SJSA1 (cell line): ENCODE measurements at places on chromosomes 12 and 14. TPM values are rescaled to one million over a fixed set of nuclear protein-coding genes. Genes with fewer than 3 reads are reported as not detected.

DNA sequence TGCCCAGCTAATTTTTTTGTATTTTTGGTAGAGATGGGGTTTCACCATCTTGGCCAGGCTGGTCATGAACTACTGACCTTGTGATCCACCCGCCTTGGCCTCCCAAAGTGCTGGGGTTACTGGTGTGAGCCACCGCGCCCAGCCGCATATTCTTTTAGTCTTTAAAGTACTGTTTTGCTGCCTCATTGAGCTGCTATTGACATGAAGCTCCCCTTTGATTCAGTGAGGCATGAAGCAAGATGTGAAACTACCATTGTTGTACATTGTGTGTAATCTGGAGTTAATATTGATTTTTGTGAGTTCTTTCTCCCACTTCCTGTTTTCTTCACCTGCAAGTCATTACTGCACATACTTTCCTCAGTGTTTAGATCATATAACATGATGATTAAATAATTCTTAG, 80.8 kb downstream of the MNAT1 start:
- DNase-seq: no peak

GRCh38 chr12:26680727-26681455, 152.1 kb downstream of the ITPR2 start:
- DNase-seq: no peak

DNA sequence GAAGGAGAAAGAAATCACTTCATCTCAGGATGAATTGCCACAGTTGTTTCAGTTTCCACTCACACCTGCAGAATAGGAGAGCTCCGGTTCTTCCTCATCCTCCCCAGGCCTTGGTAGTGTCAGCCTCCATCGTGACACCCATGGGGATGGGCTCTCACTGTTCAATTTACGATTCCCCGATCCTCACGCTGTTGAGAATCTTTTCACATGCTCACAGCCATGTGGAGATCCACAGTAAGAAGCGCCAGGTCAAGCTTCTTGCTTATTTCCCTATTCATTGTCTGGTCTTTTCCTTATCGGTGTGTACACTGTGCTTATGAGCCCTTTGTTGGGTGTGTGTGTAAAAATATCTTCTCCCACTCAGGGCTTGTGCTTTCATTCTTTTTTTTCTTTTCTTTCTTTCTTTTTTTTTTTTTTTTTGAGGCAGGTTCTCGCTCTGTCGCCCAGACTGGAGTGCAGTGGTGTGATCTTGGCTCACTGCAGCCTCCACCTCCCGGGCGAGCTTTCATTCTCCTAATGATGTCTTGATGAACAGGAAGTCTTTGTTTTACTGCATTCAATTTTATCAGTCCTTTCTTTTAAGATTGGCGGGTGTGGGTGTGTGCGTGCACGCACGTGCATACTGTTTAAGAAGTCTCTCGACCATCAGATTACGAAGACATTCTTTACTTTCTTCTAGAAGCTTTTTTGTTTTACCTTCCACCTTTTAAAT, 21.5 kb downstream of the RIN3 start:
- no peak for DNase-seq

- DNase-seq: no peak
Measured at GRCh38 chr12:76260390-76260748, 87.8 kb downstream of the BBS10 start.

DNA sequence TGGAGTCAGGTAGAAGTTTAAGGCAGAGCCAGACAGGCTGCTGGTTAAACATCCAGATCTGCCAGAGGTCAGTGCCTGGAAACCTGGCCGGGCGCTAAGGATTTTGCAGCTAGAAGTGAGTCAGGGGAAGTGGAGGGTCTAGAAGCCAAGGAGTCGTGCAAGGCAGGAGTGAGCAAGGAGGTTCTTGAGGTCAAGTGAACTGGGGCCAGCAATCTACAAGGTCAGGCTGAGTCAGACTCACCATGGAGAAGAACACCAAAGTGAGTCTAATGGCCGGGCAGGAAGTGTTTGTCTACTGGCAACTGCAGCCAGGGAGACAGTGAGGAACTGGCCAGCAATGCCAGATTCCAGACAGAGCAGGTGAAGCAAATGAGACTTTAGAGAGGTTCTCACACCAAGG, 628.2 kb downstream of the ETNK1 start:
- DNase-seq: no peak

- no peak for DNase-seq
Measured at GRCh38 chr12:68609998-68610369, 715 bp upstream of the RAP1B start.

- peak; percentile 42 for DNase-seq
Measured at GRCh38 chr12:122859303-122860039, 24.2 kb downstream of the HIP1R start.

DNA sequence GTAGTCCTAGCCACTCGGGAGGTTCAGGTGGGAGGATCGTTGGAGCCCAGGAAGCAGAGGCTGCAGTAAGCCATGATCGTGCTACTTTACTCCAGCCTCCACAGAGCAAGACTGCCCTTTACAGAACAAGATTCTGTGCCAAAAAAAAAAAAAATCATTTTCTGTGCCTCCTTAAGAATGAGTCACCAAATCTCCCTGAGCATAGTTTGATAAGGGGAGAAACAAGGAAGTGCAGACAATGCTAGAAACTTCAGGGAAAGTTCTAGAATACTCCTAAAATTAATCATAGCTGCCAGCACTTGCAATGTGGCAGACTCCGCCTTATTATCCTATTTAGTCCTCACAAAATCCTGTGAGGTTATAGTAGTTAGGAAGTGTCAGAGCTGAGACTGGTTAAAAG, 74.5 kb downstream of the KCNK10 start:
- DNase-seq: no peak

DNA sequence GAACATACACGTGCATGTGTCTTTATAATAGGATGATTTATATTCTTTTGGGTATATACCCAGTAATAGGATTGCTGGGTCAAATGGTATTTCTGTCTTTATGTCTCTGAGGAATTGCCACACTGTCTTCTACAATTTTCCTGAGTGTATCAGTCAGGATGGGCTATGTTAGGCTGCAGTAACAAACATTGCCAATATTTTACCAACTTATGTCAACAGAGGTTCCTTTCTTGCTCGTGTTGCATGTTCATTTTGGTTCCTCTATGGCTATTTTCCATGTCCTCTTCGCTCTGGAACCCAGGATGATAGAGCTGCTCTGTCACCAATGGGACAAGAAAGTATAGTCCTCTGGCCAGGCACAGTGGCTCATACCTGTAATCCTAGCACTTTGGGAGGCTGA, 86.7 kb downstream of the ZNF664 start:
- no peak for DNase-seq

GRCh38 chr12:39464976-39465695, 22.2 kb upstream of the KIF21A start:
- no peak for DNase-seq

DNA sequence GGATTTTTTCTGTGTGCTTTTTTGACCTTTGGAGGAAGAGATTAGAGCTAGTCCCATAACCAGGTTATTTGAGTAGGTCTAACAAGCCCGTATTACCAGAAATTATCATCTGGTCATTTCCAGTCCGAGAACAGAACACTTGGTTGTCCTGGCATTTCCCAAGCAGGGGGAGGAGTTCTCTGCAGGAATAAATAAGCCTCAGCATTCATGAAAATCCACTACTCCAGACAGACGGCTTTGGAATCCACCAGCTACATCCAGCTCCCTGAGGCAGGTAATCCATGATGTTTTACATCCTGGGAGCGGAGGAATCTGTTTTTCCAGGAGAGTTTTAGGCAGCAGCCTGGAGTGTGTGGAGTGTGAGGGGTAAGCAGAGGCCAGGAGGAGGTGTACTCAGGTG, at the start of gene SERPINA3:
SERPINA3 (plus strand) TSS at position 218 of the 400 bp plus-strand sequence. CDS start 2,051 bp downstream, outside the sequence.
- no peak for DNase-seq

DNA sequence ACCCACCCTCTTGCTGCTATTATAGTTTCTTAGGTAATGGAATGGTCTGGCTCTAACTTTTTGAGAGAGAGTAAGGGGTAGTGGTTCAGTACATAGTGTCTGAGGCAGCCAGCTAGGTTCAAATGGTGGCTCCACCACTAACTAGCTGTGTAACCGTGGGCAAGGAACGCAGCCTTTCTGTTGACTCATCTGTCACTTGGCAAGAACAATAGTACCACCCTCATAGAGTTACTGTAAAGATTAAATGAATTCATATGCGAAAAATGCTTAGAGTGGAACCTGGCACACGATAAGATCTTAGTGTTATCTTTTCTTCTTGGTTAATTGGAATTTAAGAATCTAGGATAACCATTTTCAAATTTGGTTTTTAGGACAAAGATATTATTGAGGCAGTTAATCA, 14.0 kb downstream of the CCDC62 start:
- peak; percentile 56 for DNase-seq

DNA sequence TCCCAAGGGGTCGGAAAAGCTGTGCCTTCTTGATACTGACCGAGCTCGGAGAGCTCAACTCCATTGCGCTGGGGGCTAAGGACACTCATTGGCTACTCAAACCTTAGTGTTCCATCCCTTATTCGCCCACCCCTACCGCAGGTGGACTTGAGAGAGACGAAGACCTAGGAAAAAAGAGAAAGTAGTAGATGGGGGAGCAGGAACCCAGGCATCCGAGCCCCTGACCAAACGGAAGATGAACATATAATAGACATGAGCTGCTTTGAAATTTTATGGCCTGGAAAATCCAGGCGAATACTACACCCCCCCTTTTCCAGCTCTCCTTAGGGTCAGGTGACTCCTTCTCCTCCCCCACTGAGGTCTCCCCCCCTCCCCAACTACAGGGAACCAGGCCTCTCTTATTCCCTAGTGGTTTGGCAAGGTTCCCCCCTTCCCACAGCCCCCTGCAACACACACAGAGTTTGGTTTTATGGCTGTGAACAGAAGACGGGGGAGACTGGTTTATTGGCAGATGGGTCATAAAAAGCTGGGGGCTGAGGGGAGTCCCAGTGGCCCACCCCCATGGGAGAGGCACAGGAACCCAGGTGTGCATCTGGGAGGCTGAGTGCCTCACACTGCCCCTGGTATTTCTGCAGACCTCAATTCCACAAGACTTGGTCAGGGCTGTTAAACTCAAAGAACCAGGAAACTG, 1.6 kb downstream of the GDF11 start:
- DNase-seq: no peak

DNA sequence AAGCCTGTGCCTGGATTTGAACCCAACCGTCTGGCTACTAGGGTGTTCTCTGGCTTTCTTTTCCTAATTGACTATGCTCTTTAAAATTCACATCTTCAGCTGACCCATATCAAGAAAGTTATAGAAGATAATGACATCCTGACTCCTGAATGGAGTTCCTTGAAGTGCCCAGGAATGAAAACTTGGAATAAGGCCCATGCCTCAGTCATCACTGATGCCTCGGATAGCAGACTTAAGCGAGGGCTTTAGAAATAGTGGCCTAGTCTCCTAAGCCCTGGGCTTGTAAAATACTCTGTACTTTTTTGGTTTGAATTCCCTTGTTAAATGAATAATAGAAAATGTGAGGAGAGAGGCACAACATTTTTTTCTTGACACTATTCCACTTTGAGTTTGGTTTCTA, 39.0 kb downstream of the CHST11 start:
- no peak for DNase-seq

GRCh38 chr14:36398463-36399291, 78.2 kb upstream of the MBIP start:
- no peak for DNase-seq

- DNase-seq: no peak
Measured at GRCh38 chr14:50622978-50623377, 45.1 kb downstream of the SAV1 start.

GRCh38 chr12:110744151-110744571, 1.5 kb upstream of the PPP1CC start:
- DNase-seq: peak; percentile 81

DNA sequence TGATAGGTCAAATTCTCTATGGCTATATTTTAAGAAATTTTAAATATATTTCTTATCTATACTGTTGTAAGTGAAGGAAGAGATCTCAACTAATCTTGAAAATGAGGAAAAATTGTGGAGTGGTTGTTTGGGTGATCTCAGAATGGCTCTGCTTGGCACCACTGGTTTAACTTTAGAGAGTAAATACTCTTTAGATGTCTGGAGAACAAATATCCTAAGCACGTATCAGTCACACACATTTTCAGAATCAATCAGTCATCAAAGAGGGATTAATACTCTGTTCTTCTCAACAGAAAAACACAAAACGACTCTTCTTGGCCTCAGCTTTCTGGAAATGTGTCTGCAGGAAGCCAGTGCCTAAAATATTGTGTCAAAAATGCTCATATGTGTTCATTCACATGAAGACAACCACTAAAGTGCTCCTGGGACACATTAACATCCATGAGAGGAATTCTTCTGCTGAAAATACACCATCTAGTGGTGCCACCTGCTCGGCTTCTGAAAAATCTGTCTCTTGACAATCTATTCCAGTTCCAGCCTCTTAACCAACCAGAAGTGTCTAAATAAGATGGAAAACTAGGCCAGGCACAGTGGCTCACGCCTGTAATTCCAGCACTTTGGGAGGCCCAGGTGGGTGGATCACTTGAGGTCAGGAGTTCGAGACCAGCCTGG, 81.1 kb upstream of the CCDC198 start:
- DNase-seq: no peak

- DNase-seq: no peak
Measured at GRCh38 chr12:27844366-27845090, 64.5 kb upstream of the MANSC4 start.

GRCh38 chr14:93430315-93431035, at the start of gene UNC79:
UNC79 (plus strand) TSS chr14:93430939; CDS start chr14:93431030, 91 bp downstream.
- no peak for DNase-seq

GRCh38 chr14:61406675-61407074, 85.3 kb downstream of the PRKCH start:
- no peak for DNase-seq

- DNase-seq: no peak
Measured at GRCh38 chr12:100718187-100718586, 76.4 kb upstream of the ANO4 start.

DNA sequence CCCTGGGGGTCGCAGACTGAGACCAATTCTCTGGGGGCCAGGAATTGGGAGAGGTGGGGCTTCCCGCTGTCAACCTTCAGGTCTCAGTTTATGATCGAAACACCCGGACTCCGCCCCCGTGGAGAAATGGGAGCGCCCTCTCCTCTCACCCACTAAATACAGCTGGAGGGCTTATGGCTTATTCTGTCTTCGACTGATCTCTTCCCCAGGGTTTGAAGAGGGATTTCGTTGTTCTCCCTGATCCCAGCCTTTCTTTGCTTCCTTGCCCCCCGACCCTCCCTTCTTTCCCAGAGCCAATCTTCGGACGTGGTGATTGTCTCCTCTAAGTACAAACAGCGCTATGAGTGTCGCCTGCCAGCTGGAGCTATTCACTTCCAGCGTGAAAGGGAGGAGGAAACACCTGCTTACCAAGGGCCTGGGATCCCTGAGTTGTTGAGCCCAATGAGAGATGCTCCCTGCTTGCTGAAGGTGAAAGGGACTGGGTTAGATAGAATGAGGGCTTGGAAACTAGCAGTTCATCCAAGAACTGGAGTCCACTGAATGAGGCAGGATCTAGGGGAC, 607 bp downstream of the OS9 start:
- no peak for DNase-seq

GRCh38 chr12:24933694-24934407, 15.1 kb downstream of the BCAT1 start:
- no peak for DNase-seq

CMA1 gene
- total RNA-seq: not detected in 2 replicates

EFCAB11 gene
- total RNA-seq: 5.7 and 12.3 TPM in 2 replicates

GPR135 gene
- total RNA-seq: 1.8 and 2.7 TPM in 2 replicates

PPP1R36 gene
- 0.29 TPM in 1 of 2 replicates, not detected in the other for total RNA-seq

TAS2R46 gene
- total RNA-seq: 0.89 and 6.9 TPM in 2 replicates

GPRC5D gene
- not detected in 2 replicates for total RNA-seq

GARIN6 gene
- not detected in 2 replicates for total RNA-seq

TPH2 gene
- 0.11 TPM in 1 of 2 replicates, not detected in the other for total RNA-seq

TESPA1 gene
- total RNA-seq: 0.05 TPM in 1 of 2 replicates, not detected in the other
